Lung (tissue), 17 donors: ENCODE measurements at places on chromosomes 5 and 9. TPM values are rescaled to one million over a fixed set of nuclear protein-coding genes. Genes with fewer than 3 reads are reported as not detected.
A peak's percentile ranks its signal among the peaks of the same experiment; 100 is the strongest.

Gene PPP2R2B
- total RNA-seq, result 1.2 TPM

- DNase-seq, result no peak
Measured at GRCh38 chr9:134418354-134418753, 92.1 kb downstream of the RXRA start.

- no peak for DNase-seq
Measured at GRCh38 chr5:37951946-37952721, 112.3 kb upstream of the GDNF start.

DNA sequence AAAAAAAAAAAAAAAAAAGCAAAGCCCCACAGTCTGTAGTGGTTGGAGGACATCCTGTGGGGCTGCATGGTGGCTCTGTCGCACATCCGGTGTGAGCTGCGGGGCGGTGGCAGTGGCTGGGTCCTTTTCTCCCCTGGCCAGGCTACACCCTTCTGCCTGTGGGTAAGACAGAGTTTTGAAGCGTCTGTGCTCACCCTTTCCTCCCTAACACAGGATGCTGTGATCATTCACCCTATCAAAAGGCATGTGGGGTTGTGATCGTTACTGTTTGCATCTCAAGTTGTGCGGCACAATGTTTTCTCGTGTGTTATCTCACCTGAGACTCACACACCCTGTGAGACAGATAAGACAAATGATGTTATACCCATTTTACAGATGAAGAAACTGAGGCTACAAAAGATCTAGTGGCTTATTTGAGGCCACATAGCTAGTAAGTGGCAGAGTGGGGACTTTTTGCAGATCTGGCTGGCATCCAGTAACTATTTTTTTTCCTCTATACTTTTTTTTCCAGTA is 17.5 kb downstream of the IRF1 start:
- no peak for DNase-seq

Gene ARRDC3
- total RNA-seq, result 98.5 TPM

DNA sequence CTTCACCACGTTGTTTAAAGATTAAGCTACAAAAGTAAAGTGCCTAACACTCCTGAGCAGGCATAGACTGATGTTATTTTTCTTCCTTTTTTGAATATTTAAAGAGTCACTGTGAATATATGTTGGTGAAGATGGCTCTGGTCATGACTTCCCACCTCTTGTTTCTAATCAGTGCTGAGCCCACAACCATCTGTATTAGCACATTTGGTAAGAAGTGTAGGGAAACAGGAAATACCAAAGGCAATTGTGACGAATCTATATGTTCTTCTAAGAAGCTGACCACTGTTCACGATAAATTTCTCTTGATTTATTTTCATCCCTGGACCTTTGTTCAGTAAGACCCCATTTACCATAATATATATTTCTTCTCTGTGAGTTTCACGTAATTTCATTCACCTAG is 108.3 kb upstream of the PCA3 start:
- DNase-seq, result no peak

GRCh38 chr9:93189369-93190132 is 5.6 kb downstream of the WNK2 start:
- DNase-seq, result no peak

Gene SLC6A19
- total RNA-seq, result not detected

- DNase-seq, result no peak
Measured at GRCh38 chr9:122090287-122090883, 2.7 kb downstream of the TTLL11 start.

Gene PDE6A
- total RNA-seq, result 0.06 TPM

DNA sequence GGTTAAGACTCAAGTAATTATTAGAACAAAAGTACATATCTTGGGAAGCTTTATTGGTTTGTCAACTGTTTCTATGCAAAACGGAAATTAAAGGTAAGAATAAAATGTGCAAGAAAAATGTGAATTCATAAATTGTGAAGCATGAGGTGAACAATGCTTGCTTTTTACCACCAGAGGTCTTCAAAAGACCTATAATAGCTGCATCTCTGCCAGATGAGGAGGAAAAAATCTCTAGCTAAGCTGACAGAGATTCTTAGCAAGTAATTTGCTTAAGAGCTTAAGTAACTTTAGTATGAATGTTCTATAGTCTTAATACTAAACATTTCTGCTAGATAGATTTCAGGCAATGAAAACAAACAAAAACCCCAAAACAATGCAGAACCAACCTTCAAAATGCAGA is 54.1 kb downstream of the MRPS30 start:
- DNase-seq, result peak; percentile 20

GRCh38 chr9:122991370-122991830 is 42.1 kb upstream of the GPR21 start:
- DNase-seq, result peak; percentile 57

Gene SLC1A3
- total RNA-seq, result 21.0 TPM

Gene TSSK1B
- 0.14 TPM for total RNA-seq

Gene PRLR
- 3.4 TPM for total RNA-seq

DNA sequence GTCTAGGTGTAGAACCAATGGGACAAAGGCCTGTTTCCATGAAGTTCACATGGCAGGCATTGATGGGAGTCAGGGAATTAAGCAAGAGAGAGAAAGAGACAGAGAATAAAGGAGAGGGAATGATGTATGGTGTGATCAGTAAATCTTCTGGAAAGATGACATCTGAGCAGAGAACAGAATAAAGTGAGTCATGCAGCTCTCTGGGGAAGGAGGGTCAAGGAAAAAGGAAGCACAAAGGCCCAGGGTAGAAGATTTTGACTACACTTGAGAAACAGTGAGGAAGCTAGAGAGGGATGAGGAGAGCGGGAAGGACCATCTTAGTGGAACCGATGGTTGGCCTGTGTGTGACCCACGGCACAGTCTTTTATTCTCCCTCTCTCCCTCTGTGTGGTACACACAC is 425.9 kb downstream of the SPOCK1 start:
- DNase-seq, result no peak

- DNase-seq, result no peak
Measured at GRCh38 chr9:99466781-99467180, 244.7 kb downstream of the SEC61B start.

DNA sequence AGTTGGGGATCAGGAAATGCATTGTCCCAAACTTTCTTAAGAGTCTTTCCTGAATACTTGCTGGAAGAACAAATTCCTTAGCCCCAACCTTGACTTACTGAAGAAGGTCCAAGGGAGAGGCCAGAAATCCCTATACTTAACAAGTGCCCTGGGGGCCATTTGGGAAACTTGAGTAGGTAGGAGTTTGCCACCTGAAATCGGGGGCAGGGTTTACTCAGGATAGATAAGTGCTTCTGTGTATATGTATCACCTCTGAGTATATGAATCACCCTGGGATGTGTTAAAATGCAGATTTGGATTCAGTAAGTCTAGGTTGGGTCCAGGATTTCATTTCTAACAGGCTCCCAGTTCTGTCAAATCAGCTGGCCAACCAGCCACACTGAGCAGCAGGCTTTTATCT is 47.9 kb upstream of the MYO10 start:
- DNase-seq, result no peak

DNA sequence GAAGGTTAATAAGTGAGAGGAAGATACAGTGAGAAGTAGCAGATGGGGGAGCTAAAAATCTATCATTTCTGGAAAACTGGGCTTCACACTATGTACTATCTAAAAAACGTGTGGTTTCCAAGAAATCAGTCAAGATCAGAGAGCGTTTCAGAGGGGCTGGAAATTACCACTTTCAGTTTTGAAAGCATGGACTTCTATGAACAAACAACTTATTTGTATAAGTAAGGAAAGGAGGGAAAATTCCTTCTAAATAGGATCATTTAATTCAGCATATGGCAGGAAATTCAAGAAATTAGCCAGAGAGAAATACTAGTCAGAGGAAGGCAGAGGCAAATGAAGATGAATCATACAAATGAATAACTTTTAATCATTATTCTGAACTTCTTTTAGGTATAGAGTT is 11.3 kb downstream of the TNC start:
- peak; percentile 57 for DNase-seq

- DNase-seq, result no peak
Measured at GRCh38 chr5:131279204-131279603, 15.4 kb downstream of the CDC42SE2 start.

DNA sequence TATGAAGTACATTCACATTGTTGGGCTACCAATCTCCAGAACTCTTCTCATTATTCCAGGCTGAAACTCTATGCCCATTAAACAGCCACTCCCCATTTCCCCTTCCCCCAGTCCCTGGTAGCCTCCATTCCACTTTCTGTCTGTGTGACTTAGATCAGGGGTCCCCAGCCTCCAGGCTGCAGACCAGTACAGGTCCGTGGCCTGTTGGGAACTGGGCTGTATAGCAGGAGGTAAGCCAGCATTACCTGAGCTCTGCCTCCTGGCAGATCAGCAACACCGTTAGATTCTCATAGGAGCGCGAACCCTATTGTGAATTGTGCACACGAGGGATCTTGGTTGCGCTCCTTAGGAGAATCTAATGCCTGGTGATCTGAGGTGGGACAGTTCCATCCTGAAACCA is 23.1 kb downstream of the ZNF618 start:
- DNase-seq, result no peak

- DNase-seq, result peak; percentile 40
Measured at GRCh38 chr9:87428659-87429058, 69.0 kb upstream of the DAPK1 start.

- no peak for DNase-seq
Measured at GRCh38 chr9:115292584-115293279, 174.8 kb upstream of the TNC start.

Gene SLC34A3
- 0.65 TPM for total RNA-seq

Gene FLT4
- total RNA-seq, result 34.3 TPM

DNA sequence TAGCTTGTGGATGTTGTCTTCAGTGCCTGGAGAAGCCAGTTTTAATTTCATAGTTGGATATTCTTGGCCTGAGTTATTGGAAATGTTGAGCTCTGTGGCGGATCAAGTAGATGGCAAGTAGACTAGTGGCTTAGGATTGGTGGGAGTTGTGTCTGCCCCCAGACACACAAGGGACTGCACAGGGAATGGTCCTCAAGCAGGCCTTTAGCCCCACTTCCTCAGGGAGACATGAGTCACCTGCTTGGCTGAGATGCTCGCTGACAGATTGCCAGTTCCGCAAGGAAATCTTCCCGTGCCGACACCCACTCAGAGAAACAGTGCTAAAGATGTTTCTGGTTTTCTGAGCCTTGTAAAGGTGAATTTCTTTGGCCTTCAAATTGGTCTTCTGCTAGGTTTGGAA is 18.8 kb upstream of the CATSPER3 start:
- DNase-seq, result no peak

- no peak for DNase-seq
Measured at GRCh38 chr5:45437752-45438151, 258.4 kb downstream of the HCN1 start.

DNA sequence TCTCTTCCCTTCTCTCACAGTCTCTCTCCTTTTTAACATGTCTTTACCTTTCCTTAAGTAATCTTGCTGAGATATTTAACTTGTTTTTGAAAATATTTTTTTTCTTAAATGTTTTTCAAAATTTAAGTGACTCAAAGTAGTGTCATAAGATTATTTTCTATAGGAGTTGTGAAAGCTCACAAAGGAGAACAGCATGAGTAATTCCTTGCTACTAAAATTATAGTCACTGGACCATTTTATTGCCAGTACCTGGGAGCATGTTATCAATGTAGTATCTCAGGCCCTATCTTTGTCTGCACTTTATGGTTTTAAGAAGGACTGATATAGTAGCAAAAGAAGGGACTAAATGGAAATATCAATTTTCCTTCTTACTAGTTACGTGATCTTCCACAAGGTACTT is 181.9 kb downstream of the TMEM232 start:
- DNase-seq, result no peak

- DNase-seq, result peak; percentile 23
Measured at GRCh38 chr9:108666240-108666784, 189.5 kb downstream of the ACTL7B start.

DNA sequence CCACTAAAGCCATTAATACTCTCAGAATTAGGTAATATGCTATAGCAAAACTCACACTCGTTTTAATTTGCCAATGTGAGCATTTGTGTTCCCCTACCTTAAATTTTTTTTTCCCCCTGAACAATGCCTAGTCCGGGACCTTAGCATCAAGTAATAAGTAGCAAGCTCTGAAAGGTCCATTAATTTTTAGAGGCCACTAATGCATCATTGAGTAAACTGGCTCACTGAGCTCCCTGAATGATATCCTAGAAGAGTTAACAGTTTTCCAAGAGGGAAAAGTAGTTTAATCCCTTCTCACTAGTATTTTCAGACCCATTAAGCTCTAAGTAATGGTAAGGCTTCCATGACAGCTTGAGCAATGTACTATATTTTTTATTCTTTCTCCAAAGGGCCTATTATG is 242.2 kb downstream of the MAT2B start:
- no peak for DNase-seq

DNA sequence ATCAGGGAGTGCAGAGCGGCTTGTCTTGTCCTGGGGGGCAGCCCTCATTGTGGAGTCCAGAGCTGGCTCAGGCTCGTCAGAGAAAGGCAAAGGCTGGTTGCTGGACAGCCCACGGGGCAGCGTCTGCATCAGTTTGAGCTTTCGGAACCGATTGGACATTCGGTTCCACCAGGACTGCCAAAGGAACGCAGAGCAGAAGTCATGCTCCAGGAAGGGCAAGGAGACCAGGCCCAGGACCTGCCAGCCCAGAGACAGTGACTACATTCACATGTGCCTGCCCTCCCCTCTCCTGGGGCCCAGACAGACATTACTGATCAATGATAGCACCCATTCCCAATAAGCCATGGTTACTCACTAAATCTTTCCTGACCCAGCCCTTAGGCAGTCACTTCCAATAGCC is 18.1 kb downstream of the ANKS6 start:
- no peak for DNase-seq

DNA sequence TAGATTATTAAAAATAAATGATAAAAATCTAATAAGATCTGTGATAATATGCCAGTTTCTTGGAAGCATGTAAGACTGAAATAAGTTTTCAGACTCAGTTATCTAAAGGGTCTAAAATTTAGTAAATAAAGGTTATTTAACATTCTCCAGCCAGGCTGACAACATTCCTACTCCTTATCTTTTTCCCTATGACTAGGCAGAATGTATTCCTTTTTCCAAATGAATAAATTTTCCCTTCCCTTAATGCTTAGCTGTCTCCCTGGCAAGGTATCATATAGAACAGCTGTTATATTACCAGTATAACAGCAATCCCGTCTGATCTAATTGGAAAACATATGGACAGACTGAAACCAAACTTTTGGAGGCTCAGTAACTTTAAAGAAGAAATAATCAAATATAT is 13.0 kb downstream of the MEGF9 start:
- no peak for DNase-seq

DNA sequence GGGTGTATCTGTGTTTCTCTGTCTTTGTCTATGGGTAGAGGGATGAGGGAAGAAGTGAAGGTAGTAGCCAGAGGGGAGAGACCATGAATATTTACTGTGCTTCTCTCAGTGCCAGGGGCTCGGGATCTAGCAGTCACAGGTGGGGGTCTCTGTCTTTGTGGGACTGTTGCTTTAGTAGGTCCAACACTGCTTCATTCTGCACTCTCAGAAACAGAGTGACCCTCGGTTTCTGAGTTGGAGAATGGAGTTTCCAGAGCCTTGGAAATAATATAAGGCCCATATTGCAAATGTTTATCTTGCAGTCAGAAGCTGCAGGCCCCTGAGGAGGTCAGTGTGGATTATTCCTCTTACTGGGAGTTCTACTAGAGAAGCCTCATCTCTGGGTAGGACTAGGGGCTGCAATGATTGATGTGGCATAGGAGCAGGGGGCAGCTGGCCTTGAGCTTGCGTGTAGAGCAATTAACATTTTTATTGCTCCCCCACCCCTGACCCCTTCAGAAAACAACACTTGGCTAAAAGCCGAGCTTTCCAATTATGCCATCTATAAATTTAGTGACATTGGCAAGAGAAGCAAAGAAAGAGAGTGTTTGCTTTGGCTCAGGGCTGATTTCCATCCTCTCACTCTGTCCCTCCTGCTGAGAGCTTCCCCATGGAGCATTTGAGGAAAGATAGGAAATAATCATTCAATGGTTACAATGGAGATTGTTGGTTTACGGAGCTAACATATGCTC is 55.0 kb upstream of the TRPC7 start:
- peak; percentile 30 for DNase-seq

- no peak for DNase-seq
Measured at GRCh38 chr9:116673375-116673774, 13.7 kb upstream of the TRIM32 start.
